ENCODE measurements at places on chromosomes 3 and 15.
A peak's percentile ranks its signal among the peaks of the same experiment; 100 is the strongest.

GRCh38 chr3:132605374-132605792, 8.3 kb downstream of the ACKR4 start:
- DNase-seq, result no peak

DNA sequence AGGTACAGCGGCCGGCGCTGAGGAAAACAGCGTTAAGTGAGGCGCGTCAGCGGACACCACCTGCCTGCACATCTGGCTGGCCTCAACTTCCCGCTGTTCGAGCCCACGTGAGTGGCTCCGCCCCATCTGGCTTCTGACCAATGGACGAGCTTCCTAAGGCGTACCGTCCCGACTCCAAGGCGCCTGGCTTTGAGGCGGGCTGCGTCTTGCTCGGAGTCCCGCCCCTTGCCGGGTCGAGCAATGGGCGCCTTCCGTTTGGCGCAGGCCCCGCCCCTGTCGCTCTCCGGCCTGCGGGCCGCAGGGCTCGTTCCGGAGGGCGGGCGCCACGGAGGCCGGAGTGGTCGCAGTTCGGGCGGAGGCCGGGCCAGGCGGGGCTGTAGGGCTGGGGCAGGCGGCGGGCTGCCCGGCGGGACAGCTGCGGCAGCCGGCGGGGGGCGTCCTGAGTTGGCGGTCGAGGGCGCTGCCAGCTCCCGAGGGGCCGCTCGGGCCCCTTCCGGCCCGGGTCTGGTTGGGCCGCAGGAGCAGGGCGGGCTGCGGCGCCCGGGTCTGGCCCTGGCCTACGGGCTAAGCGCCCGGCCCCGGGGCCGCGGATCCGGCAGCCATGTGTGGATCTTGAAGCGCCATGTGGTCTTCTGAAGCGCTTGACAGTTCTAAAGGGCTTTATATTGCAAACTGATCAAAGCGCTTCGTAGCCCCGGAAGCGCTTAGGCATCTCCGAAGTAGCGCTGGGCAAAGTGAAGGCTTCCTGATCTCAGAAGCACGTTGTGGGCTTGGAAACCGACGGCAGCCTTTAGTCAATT, at the start of gene TATDN2:
TSS of gene TATDN2 (plus strand) at position 276 of the 800 bp plus-strand sequence. CDS start 742 bp downstream, outside the sequence.
- peak; percentile 87 for DNase-seq

GRCh38 chr3:12286927-12287726, 1.7 kb upstream of the PPARG start:
- no peak for DNase-seq

DNA sequence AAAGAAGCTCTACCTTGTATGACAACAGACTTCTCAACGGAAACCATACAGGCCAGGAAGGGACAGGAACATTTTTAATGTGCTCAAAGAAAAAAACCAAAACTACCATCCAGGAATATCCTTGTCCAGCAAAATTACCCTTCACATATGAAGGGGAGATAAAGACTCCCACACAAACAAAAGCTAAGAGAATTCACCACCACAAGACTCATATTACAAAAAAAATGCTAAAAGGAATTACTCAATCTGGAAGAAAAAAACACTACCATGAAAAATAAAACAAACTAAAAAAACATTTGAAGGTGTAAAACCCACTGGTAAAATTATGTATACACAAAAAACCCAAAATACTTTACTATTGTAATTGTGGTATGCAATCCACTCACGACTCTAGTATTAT, 57.2 kb downstream of the DLG1 start:
- DNase-seq, result no peak

DNA sequence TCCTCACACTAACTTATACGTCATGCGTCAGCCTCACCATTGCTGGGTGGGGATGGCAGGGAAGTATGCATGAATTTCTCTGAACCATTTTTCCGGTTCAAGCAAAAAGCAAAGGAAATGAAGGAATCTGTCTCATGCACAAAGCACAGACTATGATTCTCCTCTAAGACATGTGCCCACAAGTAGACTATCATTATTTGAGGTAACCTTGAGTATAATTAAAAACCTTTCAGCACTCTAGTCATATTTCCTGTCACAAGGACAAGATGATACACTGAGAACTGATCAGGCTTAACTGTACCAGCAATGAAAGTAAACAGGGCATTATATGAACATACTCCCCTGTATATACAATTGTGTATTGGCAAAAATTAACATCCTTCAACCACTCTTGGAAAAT, 56.7 kb upstream of the TSC22D2 start:
- DNase-seq, result no peak

GRCh38 chr15:89780601-89781000, 4.5 kb downstream of the MESP2 start:
- DNase-seq, result no peak

DNA sequence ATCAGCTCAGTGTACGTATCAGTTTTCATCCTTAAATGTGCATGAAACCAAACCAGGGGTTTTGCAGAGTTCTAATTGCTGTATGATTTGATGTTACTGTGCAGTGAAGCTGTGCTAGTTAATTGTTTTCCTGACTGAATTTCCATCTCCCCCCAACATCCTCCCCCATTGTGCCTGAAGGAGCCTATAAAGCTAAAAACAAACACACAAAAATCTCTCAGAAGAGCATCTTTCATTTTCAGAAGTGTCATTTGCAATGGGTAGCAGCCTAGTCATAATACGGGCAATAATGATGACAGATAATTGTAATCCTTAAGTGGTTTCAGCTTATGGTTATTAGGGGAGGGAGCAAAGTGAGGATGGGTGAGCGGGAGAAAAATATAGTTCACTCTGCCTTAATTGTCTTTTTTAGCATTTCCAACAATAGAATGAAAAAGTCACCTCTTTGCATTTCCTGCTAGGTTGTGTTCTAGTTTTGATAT, 207.9 kb upstream of the TBL1XR1 start:
- no peak for DNase-seq

DNA sequence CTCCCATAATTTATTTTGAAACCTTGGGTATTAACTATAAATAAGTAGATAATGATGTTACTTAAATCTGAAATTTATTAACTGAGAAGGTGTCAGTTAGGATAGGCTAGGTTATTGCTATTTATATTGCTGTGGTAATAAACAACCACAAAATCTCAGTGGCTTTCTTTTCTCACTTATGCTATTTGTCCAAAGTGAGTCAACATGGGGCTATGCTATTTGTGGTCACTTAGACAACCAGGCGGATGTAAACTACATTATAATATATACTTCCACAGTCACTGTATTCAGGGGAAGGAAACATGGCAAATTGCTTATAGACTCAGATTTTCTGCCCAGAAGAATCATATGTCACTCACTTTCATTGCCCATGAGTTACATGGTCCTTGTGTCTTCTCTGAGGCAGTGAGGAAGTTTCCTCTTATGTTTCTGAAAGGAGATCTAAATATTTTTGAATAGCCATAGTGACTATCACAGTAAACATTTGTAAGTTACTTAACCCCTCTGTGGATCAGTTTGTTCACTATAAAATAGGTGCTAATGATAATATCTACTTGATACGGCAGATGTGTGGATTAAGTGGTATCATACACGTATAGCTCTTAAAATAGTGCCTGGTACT, 19.8 kb downstream of the HMG20A start:
- no peak for DNase-seq

- no peak for DNase-seq
Measured at GRCh38 chr3:144809380-144809779, 837.8 kb downstream of the DIPK2A start.

DNA sequence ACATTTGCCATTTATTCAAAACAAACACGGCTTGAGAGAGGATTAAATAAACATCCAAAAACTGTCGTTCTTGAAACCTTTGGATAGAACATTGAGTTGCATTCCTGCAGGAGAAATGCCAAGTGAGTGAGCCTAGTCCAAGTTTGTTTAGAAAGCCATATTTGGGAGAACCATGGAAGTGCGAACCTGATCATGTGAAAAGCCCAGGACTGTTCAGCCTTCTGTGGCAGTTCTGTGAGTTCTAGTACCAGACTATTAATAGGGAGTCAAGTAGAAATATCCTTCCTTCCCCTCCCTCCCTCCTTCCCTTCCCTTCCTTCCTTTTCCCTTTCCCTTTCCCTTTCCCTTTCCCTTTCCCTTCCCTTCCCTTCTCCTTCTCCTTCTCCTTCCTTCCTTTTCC, 470.4 kb downstream of the LPP start:
- peak; percentile 23 for DNase-seq

DNA sequence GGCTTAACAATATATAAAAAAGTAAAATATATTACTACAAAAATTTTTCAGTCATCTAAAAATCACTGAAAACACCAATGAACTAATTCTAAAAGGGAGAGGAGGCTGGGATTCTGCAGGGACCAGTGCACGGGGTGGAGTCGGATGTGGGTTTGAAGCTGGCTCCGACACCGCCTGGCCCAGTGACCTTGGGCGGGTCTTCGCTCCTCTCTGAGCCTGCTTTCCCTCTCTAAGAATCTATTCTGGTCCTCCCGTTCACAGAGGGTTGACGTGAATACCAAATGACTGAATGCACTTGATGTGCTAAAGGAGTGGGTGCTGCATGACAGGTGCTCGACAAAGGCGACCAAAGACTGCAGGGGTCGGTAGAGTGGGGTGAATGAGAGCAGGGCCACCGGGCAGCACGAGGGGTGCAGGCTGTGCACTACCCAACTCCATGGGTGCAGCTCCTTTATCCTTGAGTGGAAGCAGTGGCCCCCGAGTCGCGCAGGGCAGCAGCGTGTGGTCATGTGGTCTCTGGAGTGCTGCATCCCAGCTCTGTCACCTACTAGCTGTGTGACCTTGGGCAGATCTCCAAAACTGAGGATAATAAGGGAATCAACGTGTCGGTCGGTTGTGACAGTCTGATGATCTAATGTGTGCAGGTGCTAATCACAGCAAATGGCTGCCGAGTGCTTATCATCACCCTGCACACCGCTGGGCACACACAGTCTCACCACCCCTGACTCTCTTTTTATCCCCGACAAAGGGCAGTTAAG, 8.6 kb upstream of the IQSEC1 start:
- DNase-seq, result no peak

DNA sequence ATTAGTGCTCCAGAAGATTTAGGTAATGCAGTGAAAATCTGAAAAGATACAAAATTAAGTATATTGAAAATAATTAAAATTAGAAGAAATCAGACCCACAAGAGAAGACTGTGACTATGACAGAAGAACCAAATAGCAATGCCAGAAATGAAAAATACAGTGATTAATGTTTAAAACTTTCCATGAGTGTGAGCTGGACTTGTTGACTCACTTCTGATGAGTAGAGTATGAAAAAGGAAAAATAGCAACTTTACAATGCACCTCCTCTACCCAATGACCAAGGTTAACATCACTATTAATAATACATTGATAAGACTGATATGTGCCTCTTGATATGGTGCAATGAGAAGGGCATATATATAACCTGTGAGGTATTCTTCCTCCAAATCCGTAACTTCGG, 39.3 kb upstream of the SLC22A13 start:
- no peak for DNase-seq

GRCh38 chr3:159039286-159039685, 237.4 kb downstream of the MFSD1 start:
- DNase-seq, result no peak

DNA sequence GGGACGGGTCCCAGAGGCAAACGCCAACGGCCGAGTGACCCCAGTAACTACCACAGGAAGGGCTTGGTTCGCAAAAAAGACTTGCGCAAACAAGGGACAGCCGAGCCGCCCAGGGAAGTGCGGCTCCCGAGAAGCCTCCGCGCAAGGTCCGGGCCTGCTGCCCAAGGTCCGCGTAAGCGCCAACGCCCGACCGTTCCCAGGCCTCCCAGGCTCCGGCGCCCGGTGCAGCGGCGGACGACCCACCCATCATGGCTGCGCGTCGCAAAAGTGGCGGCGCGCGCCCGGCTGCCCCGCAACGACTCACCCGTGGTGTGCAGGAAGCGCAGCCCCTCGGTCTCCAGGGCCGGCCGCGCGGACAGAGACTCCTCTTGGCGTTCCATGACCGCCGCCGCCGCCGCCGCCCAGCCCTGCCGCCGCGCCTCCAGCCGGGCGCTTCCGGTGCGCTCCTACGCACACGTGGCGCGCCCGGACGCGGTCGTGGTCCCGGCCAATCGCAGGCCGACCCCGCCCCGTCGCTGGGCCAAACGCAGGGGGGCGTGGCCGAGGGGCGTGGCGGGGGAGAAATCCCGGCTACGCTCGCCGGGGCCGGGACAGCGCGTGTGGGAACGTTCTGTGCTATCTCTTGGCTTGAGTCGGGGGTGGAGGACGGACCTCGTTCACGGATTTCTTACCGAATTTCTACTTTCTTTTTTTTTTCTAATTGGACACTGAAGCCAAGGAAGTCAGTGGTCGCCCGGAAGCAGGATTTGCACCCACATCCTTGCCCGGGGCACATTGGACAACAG, at the start of gene SELENOS:
TSS of gene SELENOS (minus strand) at position 448 of the 785 bp plus-strand sequence. CDS start at position 380, 68 bp downstream.
- DNase-seq, result peak; percentile 57

DNA sequence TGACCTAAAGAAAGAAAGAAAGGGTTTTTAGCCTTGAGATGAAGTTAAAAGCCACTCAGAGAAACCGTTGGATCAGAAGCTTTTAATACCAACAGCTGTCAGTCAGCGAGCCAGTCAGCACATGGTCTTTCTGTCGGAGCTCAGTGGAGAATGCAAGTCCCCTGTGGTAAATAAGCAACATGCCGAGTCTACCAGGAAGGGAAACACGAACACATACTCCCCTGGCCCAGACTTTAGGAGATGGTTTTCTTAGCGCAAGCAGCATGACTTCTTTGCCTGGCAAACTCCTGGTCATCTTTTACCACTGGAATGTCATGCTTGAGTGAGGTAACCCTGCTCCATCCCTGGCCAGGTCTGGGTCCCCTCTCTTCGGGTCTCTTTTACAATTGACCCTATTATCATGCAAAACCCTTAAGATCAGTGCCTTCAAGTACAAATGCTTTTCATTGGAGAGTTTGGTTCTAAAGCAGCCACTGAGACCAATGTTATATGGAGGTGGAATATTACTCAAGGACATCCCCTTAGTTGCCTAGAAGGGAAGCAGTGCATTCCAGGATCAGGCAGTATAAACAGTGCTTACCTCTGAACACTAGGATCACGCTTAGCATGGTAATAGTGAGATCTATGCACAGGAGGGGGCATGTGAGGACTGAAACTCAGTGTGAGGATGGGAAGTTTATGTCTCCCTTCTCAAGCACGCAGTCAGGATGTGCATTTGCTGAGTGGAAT, 28.2 kb downstream of the SLCO3A1 start:
- no peak for DNase-seq

DNA sequence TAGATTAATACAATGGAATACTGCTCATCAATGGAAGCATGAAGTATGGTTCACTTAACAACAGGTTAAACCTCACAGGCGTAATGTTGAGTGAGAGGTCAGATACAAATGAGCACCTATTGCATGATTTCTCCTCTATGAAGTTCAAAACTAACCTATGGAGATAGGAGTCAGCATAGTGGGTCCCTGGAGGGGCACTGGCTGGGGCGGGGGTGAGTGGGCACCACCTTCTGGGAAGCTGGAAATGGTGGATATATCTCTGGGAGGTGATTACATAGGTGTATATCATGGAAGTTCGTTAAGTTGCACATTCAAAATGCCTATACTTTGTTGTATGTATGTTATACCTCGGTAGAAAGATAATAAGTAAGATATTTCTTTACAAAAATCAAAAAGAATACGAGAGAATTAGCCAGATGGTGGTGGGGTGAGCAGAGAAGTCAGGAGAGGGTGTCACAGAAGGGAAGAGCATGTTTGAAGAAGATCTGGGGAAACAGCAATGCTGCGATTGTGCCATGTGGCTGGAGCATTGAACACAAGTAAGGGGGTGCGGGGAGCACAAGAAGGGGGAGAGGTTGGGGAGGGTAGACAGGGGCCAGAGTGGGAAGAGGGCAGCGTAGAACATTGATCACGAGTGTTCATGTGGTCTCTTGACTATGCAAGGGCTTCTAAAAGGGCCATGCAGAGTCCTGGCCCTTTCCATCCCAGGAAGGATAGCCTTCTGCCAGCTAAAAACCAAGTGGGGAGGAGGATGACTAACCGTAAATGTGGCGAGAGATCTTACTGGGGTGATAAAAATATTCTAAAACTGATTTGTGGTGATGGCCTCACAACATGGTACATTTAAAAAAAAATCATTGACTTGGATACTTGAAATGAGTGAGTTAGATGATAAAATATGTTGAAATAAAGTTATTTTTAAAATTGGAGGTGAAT, 30.2 kb downstream of the ITGA11 start:
- no peak for DNase-seq
